LHCN-M2 (cell line): ENCODE measurements at places on chromosomes 11 and 22.

- DNase-seq: no peak
Measured at GRCh38 chr11:75485742-75486141, 40.0 kb downstream of the GDPD5 start.

DNA sequence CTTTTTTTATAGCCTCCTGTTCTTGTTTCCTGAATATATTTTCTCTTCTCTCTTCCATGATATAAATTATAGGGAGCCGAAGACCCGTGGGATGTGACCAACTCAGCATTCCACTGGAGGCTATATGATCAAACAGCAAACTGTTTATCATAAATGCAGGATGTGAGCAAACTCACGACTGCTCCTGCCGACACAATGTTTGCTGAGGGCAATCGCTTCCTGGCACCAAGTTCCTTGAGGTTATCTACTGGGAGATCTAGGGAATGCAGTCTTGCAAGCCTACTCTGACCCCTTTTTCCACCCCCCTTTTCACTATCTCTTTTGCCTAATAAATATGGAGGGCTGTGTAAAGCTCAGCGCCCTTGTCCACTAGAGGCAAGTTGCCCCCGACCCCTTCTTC is 13.5 kb upstream of the PLAAT4 start:
- no peak for DNase-seq

DNA sequence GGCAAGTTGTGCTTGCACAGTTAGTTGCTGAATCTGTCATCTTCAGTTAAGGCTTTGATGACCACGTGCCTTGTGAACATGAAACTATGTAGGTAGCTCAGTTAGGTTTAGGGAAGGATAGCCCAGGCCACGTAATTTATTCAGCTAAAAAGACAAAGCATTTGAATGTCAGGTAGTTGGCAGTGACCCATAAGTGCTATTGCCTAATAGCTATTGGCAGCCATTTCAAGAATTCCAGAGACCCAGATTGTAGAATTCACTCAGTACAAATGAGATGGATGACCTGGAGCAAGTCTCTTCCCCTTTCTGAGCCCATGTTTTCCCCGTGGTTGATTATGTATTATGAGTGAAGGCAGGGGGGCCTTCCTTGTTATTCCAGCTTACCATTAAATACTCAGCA is 265.3 kb upstream of the ANO5 start:
- DNase-seq: no peak

GRCh38 chr22:26837784-26838470 is 180.5 kb downstream of the MIAT start:
- DNase-seq: no peak

GRCh38 chr22:24775769-24776492 is 1.4 kb upstream of the PIWIL3 start:
- DNase-seq: no peak
